Activated naive CD4-positive, alpha-beta T cell (primary cell): ENCODE measurements at places on chromosomes 1 and 21.
A peak's percentile ranks its signal among the peaks of the same experiment; 100 is the strongest.

- no peak for DNase-seq
Observed at GRCh38 chr1:204361341-204361771, 1.6 kb upstream of the PLEKHA6 start.

- no peak for DNase-seq
Observed at GRCh38 chr1:201591348-201591747, 52.4 kb downstream of the NAV1 start.

GRCh38 chr1:26378088-26378878 is 5.7 kb upstream of the ZNF683 start:
- DNase-seq = peak; percentile 58

DNA sequence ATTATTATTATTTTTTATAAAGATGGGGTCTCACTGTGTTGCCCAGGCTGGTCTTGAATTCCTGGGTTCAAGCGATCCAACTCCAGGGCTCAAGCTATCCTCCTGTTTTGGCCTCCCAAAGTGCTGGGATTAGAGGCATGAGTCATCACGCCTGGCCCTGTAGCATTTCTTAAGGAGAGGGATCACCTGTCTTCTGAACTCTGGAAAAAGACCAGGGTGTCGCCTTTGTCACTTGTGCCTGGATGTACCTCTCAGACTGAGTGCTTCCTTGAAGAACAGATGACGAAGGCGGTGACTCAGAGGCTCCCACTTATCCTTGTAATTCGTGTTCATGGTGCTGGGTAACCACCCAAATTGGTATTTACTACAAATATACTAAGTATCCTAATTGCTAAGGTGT is 2.4 kb upstream of the CGN start:
- DNase-seq = no peak

DNA sequence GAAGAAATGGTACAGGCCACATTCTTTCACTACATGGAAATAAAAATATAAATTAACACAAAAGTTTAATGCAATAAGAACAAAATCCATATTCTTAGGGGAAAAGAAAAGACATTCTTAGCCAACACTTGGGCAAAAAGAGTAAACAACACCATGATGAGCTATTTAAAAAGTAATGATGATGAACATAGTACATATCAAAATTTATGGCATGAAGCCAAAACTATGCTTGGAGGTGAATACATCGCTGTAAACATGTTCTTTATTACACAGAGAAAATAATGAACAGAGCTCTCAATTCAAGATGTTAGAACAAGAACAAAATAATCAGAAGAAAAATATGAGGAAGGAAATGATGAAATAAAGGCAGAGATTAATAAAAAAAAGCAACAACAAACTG is 158.2 kb downstream of the ZSCAN20 start:
- DNase-seq = no peak

DNA sequence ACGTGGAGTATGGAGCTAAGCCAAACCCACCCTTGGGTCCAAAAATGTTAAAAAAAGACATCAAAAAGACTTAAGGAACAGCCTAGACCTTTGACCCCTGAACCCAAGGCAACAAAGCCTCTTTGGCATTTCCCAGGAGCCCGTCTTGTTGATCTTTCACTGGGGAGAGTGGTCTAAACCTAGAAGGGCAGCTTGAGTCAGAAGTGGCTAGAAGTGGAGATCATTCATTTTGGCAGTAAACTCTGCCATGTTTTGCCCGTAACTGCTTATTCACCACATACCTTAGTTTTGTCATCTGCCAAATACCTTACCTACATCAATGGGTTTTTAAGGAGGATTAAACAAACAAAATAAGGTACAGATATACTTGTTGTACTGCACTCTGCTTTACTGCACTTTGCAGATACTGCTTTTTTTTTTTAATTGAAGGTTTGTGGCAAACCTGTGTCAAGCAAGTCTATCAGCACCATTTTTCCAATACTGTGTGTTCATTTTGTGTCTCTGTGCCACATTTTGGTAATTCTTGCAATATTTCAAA is 1.7 kb upstream of the CTSE start:
- DNase-seq = no peak

- no peak for DNase-seq
Observed at GRCh38 chr1:23479666-23479941, 4.4 kb downstream of the ASAP3 start.

- DNase-seq = no peak
Observed at GRCh38 chr1:184686540-184686939, 68.1 kb downstream of the EDEM3 start.

DNA sequence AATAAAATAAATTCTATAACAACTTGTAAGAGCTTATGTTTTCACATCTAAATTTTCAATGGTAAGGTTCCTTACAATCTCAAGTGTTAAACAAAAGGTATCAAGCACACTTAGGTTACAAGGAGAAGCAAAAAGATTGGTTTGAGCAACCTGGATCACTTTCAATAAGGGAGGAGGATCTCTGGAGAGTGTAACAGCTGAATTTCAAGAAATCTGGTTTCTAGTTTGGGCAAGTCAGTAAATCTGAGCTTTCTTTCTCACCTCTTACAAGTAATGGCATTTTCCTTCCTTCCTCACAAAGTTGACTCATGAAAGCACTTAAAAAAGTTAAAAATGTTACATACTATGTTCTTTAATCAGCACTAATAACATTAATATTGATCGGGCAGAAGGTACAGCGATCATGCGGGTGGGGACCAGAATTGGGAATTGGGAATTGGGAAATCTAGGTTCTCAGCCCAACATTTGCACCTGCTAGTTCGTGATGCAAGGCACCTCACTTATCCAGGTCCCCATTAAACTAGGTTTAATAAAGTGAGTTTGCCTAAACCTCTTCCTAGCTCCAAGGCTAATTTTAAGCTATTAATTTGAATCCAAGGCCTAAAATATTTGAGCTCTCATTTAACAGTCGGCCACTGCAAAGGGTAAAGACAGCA is 3.1 kb downstream of the NUCKS1 start:
- no peak for DNase-seq

DNA sequence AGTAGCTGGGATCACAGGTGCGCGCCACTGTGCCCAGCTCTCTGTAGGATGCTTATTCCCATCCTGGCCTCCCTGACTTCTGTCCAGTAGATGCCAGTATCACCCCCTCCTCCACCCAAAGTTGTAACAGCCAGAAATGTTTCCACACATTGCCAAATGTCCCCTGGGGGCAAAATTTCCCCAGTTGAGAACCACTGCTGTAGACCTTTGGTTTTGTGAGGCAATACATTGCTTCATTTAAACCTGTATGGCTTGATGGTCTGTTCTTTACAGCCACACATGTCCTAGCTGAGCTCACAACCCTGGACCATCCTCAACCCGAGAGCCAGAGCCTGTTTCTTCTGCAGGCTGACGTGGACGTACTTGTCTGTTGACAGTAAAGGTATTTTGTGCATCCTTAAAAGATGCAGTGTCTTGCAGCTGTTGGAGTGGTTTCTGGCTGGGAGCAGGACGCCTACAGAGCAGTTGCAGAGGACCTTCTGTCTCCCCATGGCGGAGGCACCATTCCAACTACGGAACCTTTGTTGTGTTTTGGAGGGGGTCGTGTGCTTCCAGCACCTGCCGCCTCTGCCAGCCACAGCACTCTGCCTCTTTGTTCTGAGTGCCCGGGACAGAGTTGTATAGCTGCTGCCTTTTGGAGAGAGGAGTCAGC is 26.6 kb downstream of the DOP1B start:
- no peak for DNase-seq

GRCh38 chr21:40964691-40965090 is 117.7 kb upstream of the DSCAM start:
- DNase-seq = no peak

DNA sequence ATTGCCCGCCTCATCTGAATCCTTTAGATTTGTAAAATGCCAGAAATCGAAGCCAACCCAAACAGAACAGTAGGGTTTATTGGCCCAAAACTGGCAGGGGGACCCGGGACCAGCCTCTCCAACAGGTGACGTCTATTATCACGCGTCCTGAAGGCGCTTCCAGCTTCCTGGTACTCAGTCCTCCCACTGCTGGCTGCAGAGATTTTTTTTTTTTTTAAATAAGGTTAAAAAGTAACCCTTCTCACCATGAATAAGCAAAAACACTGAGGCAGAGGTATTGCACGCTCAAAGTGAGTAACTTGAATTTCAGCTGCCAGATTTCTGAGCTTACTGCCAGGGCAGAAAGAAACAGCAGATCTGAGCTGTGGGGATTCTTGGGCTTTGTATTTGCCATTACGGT is 54.4 kb upstream of the GCLM start:
- no peak for DNase-seq

- DNase-seq = no peak
Observed at GRCh38 chr1:44312399-44313196, 42.5 kb downstream of the ERI3 start.

DNA sequence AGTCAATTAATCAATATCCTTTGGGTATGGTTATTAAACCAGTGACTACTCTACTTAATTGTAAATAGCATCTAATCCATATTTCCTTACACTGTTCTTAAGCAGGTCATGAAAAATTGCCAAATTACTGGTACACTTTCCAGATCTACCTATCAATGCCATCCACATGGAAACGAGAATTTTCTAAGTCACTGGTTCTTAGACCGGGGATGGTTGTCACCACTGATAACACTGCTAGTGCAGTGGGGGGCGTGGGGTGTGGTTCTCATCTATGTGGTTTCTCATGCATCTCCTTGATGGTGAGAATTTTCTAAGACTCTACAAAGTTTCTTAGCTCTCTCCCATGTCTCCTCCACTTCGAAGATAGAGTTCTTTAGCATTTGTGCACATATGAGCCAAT is 63.7 kb upstream of the COG2 start:
- no peak for DNase-seq

- no peak for DNase-seq
Observed at GRCh38 chr1:58162952-58163550, 383.5 kb downstream of the OMA1 start.

DNA sequence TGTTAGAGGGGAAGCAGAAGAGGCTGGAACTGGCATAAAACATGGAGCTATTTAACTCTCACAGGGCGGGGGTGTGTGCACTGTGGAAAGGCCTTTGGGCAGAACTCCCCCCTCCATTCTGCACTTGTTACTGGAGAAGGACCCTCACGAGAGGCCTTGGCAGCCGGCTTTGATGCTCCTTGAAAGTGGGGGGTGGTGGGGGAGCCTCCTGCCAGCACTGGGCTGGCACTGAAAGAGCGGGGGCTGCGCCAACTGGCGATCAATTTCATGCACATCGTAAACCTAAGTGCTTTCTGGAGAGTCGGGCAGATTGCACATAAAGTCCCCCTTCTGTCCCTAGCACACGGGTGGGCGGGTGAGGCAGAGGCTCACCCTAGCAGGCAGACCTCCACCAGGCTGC is 28.9 kb downstream of the FOXO6 start:
- no peak for DNase-seq

DNA sequence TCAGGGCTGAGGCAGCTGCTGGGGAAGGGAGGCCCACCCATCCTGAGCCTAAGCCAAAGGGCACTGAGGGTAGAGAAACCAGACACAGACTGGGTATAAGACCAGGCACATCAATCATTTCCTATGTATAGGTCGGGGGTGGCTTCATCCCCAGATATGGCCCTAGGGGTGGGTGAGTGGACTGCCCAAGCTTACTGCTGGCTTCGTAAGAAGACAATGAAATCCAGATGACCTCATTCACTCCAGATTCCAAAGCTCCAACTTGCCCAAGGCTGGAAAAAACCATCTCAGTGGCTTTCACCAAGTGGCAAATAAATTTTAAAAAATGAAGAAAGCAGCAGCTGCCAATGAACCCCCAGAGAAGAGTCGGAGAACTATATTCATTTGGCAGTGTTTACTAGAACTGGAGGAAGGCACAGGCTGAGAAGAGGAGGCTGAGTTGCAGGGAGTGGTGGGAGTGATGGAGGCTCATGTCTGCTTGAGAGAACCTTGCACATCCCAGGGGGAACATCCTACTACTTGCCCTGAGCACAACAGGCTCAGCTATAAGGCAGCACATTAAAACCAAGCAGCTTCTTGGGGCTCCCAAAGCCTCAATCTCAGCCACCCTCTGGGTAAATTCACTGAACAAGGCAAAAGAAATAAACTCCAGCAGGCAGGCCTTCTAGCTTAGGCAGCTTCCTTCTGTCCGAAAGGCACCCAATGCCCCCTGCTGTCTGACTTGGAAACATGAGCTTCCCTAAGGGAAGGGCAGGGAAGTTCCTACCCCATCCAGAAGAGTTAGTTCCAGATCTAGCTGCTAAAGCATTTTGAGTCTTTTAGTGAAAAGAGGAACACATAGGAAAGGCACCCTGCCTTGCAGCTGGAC is 14.1 kb downstream of the PEA15 start:
- DNase-seq = no peak

GRCh38 chr1:42852608-42852980 is 6.2 kb downstream of the ZNF691 start:
- DNase-seq = no peak

DNA sequence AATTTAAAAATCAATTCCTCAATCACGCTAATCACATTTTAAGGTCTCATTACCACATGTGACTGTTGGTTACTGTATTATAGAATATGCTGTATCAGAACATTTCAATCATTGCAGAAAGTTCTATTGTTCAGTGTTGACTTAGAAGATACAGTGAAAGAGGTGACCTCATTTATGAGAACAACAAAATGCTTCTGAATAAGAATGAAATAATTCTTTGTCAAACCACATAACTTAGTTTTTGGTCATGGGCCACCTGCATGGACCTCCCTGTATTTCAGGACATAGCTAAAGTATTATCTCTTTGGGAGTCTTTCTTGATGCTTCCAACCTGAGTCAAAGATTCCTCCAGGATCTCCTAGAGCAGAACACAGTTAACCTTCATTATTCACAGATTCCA is 22.3 kb downstream of the MFSD2A start:
- DNase-seq = no peak

- DNase-seq = no peak
Observed at GRCh38 chr21:31589820-31590219, 69.7 kb upstream of the SOD1 start.

- DNase-seq = no peak
Observed at GRCh38 chr1:155871390-155871789, 12.0 kb downstream of the SYT11 start.

GRCh38 chr1:160068225-160068624 is 1.7 kb downstream of the KCNJ10 start:
- DNase-seq = no peak

DNA sequence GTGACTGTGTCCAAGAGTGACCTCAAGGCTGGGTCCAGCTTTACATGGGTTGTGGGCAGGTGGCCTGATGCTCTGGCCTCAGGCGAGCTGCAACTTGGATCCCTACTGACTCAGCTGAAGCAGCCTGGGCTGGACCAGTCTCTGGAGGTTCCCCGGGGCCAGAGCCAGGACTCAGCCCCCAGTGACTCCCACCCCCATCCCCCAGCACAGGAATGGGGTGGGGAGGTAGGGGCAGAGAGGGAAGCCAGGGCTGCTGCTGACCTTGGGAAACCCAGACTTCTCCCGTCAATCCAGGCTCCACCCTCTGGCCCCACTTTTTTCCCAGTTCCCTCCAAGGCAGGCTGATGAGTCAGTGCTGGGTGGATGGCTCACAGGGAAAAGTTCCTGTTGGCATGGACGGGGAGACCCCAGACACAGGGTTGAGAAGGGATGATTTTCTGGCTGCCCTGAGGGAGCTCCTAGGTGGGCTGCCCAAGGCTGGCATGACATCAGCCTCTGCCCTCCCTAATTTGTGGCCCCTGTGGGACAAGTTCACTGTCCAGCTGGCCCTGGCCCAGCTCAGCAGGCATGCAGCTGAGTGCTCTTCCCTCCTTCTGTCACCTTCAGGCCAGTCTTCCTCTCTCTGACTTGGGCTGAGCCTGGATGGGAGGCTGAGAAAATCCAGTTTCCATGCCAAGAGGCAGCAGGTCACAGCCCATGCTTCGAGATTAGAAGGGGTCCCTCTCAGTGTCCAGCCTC is 2.2 kb downstream of the ZC3H12A start:
- DNase-seq = no peak

GRCh38 chr1:59041646-59042277 is 255.1 kb upstream of the FGGY start:
- DNase-seq = no peak

GRCh38 chr1:214432245-214432644 is 119.2 kb downstream of the PTPN14 start:
- DNase-seq = no peak
